ENCODE measurements at places on chromosomes 7 and 10.

DNA sequence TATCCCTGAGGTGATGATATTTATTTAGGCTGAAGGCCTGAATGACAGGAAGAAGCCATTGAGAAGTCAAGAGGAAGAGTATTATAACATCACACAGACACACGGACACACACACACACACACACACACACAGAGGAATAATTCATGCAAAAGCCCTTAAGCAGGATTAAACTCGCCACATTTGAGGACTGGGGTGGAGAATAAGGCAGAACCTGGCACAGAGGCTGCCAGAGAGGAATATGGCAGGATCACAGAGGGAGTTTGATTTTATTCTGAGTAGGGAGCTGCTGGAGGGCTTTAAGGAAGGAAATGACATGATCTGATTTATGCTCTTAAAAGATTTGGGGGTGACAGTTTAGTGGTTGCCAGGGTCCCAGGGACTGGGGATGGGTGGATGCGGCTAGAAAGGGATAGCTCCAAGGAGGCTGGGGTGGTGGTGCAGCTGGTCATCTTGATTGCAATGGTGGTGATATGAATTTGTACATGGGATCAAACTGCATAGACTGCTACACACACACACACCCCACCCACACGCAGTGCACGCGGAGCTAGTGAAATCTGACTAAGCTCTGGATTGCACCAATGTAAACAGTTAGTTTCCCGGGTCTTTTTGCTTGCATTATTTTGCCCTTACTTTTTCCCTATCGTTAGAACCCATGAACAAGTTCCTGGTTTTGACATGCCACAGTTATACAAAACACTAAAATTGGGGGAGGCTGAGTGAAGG lies 11.2 kb downstream of the SMURF1 start:
- peak; percentile 63 for DNase-seq

GRCh38 chr7:102253066-102253972 lies 33.3 kb upstream of the SH2B2 start:
- no peak for DNase-seq

DNA sequence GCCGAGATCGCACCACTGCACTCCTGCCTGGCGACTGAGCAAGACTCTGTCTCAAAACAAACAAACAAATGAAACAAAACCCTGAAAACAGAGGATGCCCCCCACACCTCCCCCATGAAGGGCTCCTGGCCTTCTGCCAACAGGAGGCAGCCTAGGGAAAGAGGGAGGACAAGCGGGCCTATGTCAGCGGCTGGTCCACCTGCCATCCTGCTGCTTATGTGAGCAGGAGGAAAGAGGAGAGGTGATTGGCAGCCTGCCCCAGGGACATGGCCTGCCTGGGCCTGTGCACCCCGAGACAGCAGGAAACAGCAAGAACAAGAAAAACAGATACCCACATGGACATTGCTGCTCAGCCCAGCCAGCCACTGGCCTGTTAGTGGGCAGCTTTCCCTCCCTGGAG lies 9.1 kb upstream of the ZNF316 start:
- peak; percentile 21 for DNase-seq

DNA sequence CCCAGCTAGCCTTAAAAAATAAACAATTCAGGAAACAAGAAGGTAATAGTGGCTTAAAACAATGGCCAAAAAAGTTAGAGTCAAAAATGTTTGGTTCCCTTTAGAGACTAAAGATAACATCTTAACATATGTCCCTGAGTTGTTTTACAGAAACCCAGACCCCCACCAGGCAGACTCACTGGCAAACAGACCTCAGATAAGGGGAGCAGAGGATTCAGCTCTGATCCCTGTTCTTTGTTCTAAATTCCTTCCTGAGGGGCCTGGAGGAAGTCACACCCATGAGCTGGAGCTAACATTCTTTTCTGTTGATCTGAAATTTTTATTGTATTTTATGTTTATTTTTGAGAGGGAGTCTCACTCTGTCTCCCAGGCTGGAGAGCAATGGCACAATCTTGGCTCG lies 247.2 kb downstream of the USP6NL start:
- no peak for DNase-seq

- DNase-seq, result no peak
Observed at GRCh38 chr7:26457696-26458327, 166.2 kb downstream of the SNX10 start.

- no peak for DNase-seq
Observed at GRCh38 chr10:12255048-12255447, 59.1 kb downstream of the CDC123 start.

GRCh38 chr7:33934391-33934790 lies 29.1 kb downstream of the BMPER start:
- DNase-seq, result no peak

GRCh38 chr10:96651998-96652431 lies 65.2 kb upstream of the TM9SF3 start:
- no peak for DNase-seq

DNA sequence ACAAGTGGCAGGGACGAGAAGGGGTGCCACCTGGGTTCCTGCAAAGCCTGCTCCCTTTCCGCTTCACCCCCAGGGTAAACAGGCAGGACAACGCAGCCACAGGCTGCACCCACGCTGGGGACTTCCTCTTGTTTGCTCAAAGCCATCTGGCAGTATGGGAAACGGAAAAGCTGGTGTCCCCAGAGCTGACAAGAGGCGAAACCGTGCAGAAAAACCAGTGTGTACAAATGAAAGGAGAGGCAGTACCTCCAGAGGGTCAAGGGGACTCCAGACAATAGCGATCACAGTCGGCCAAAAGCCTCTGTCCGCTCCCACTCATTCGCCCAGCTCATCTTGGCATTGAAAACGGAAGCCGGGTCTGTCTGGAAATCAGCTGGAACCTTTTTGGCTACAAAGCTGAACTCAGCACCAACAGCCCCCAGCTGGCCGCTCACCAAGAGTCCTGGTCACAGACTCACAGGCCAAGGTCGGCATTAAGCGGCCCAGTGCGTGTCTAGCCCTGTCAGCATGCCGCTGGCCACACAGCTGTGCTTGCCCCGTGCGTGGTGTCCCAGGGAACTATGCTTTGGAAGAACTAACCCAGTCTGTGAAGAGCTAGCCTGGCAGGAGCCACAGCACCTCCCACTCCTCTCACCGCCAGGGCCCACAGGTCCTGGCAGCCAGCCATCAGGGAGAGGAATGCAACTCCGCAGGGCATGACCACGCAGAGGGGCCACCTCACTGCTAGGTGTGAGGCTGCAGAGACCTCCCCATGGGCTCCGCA lies 10.4 kb downstream of the TNS3 start:
- peak; percentile 61 for DNase-seq

DNA sequence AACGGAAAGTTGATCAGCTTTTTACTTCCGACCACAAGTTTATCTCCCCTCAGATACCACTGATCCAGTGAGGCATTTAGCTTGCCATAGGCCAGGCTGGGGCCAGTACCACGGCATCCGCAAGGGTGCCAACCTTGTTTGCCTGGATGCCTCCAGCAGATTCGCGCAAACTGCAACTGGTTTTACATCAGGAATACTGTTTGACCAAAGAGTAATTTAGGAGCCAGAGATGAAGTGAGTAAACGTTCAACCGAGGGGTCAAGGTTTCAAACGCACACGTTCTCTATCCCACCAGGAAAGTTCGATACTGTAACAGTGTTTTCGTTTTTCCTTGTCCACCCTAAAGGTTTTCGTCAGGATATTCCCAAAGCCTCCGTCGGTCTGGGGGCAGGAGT lies 266 bp upstream of the MDFIC start:
- no peak for DNase-seq

DNA sequence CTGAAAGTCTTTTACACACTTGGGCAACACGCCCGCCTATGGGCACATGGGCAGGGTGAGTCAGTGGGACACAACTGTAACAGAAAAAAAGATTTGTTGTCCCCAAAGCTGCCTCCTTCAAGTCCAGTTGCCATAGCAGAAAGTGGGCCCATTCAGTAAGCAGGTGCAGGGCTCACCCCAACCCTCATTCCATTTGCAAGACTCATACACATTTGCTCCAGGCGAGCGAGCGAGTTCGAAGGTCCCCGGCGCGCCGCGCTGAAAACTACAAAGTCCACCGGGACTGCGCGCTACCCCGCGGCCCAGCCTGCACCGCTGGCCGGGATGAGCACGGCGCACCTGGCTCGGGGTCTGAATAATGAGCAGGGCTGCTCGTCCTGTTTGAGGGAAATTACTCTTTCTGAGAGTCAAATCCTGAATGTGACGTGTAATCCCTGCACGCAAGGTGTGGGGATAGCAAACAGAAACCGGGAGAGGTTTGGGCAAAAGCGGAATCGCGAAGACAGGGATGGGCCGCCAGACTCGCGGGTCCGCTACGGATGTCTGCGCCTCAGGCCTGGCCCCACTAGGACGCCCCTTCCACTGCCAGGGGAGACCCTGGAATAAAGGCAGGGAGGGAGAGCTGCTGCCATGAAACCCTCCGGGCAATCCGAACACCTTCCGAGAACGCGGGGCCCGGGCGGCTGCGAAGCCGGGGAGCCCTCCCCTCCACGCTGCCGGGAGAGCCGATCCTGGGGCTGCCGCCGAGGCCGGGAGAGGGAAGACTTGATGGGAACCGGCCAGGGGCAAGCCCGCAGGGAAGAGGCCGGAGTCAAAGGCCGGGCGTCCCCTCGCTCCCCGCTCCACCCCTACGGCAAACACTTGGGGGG lies 982 bp downstream of the COBL start:
- DNase-seq, result no peak

DNA sequence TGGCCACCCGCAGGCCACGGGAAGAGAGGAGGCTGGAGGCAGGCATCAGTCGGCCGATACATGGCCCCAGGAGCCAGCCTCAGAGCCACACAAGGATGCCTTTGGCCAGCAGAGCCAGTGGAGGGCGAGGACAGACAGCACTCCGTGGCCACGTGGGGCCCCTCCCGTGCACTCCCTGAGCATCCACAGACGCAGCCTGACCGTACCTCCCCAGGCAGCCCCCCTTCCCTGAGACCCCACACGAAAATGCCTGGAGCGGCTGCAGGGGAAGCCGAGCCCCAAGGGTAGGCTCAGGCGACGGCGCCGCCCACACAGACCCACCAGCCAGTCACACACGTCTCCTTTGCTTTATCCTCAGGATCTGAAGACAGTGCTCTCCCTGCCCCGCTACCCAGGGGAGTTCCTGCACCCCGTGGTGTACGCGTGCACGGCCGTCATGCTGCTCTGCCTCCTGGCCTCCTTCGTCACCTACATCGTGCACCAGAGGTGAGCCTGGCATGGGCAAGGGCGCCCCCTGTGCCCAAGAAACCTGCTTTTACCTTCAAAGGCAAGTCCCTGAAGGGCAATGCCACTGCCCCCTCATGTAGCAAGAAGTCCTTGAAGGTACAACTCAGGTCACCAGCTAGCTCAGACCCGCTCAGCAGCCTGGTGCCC lies 9.0 kb downstream of the ADGRA1 start:
- DNase-seq, result no peak

DNA sequence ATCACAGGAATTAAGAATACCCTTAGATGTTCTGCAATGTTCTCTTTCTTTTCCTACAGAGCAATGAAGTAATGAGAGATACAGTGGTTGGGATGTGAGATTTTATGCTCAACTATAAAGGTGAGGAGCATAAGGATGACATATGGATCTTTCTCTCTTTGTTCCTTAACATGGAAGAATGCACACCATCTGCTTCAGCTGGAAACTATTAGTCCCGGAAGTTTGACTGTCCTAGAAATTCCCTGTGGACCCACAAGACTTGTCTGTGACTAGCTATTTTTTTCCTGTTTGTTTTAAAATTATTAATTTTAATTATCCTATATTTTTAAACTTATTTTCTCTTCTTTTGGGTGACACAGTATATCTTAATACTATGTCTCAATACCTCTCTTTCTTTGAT lies 80.2 kb downstream of the DKK1 start:
- no peak for DNase-seq

GRCh38 chr7:109945820-109946518 lies 1145.0 kb upstream of the LRRN3 start:
- DNase-seq, result no peak

DNA sequence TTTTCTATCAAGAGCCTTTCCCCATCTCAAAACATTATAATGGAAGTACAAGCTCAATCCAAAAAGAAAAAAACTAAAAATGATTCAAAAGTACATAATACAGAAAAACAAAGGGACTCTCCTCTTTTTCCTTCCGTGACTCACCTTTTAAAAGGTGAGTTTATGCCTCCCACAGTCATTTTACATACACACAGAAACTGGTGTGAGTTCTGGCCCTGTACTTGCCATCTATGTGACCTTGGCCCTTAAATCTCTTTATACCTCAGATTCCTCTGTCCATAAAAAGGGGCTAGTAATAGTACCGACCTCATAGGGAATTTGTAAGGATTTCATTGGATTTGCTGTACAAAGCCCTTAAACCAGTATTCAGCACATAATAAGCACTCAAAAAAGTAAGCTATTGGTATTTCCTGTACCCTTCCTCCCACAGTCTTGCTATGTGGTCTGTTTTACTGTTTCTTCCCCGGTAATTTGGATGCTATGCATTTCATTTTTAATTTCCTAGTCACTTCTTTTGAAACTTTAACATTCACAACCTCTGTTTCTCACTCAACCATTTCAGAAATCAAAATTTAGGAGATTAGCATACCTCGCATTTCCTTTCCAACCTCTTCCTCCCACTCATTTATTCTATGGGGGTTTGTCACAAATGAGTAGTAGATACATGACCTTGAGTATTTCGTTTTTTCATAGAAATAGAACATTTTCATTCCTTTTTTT lies 39.0 kb downstream of the STK17A start:
- no peak for DNase-seq

DNA sequence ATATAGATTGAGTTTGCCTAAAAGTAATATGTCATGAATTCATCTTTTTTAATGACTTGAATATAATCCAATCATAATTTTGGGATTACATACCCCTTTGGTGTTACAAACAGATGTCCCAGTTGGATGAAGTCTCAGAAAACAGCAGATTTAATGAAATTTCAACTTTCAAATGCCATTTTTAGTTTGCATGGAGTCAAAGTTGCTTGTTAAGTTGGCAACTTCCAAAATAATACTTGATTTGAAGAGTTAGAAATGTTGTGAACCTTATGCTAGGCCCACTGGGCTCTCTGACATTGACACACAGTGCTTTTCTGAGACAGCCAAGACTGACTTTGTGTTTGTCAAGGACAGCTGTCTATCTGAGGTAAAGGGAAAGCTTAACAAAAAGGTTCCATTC lies 248.1 kb downstream of the KIF20B start:
- DNase-seq, result no peak

DNA sequence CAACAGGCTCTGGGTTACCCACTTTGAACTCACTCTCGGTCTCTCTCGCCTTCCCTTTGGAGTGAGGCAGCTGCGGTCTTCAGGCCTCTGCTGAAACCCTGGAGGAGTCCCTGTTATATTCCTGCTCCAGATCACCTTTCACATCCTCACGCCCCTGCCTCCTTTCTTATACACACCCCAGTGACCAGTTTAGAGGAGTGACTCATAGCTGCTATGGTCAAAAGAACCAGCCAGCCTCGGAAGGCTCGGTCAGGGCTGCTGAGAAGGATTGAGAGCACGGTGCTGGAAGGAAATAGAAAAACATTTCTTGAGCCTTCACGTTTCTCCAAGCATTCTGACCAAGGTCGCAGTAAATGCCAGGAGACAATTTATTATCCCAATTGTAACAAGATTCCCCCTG lies 28.3 kb upstream of the SVOPL start:
- no peak for DNase-seq
